Fibroblast of skin of right quadriceps (primary cell): ENCODE measurements at places on chromosomes 6 and 20.

GRCh38 chr20:60715172-60715571 lies 536.9 kb upstream of the CDH4 start:
- DNase-seq: no peak

DNA sequence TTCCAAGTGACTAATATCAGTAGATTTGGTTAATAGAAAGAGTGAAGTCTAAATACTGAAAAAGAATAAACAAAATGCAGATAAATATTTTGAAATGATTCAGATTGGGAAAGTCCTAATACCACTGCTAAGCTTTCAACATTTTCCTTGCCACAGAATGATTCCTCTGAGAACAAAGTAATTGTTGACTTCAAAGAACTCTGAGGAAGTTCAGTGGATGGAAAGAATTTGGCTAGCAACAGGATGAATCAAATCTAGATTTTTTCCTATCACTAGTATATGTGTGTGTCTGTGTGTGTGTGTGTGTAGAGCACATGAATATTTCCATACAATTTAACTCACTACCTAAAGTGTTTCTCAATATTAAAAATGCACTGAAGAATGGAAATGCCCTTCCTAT lies 107.9 kb upstream of the PREP start:
- DNase-seq: peak; percentile 50

GRCh38 chr6:22392711-22393110 lies 95.9 kb upstream of the PRL start:
- peak; percentile 60 for DNase-seq

GRCh38 chr6:35754452-35755277 lies 17.8 kb downstream of the ARMC12 start:
- no peak for DNase-seq

- no peak for DNase-seq
Measured at GRCh38 chr6:168647271-168647670, 206.3 kb downstream of the SMOC2 start.

DNA sequence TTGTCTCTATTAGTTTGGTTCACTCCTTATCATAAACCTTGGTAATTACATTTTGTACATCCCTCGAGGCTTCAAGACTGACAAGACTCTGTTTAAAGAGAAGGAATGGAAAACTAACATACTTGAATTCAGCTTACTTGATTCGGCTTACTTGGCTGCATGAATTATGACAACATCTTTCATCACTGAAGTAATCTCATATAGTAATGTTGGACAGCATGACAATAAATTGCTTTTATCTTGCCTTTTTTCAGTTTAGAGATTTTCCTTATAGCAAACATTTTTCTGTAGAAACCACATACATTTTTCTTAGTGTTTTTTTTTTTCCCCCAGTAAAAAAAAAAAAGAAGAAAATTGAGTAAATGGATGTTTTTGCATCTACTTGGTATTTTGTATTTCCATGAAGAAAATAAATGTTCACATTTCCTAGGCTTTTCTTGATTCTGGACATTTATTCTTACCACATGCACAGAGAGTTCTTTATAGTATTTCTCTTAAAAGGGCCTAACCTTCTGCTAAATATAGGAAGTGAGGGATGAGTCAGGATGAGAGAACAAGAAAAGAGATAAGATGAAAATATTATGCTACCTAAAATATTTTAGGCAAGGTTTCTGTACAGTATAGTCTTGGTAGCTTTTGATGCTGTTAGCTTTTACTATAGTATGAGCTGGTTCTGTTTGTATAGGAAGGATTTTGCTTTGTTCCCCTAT lies 101.0 kb upstream of the HDGFL1 start:
- DNase-seq: peak; percentile 31

DNA sequence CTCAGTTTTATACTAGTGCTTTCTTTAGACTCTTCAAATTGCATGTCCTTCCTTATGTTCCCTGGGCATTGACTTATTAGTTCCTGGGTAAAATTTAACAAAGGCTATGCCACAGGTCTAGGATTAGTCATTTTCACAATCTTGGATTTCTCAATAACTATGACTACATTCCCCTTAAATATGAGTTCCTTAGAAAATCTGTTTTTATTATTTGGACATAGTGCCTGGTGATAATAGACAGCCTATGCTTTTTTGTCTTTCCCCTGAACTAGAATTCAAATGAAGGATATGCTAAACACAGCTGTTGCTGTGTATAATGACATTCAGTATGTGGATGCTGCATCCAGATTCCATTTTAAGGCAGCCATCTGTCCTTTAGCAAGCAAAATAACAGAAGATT lies 1252.8 kb upstream of the GJE1 start:
- DNase-seq: peak; percentile 48

GRCh38 chr6:36516988-36517387 lies 30.3 kb downstream of the STK38 start:
- DNase-seq: no peak

- no peak for DNase-seq
Measured at GRCh38 chr6:6851949-6852261, 255.9 kb upstream of the RREB1 start.

GRCh38 chr6:157432231-157432891 lies 51.4 kb downstream of the ZDHHC14 start:
- no peak for DNase-seq

DNA sequence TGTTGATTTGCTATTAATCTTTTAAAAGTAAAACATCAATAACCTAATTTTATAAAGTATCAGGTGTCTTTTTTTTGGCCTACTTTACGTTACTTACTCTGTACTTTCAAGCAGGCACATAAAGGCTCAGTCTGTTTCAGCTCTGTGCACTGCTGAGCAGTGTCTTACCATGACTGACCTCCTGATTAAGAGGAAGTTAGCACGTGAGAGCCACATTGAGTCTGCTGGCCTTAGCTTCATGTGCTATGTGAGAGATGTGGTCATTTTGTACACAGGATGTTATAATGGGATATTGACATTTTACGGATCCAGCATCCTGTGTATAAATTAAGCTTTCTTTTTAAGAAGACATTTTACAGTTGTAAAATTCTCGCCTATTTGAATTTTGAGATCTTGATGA lies 31.9 kb downstream of the ARID1B start:
- peak; percentile 8 for DNase-seq

GRCh38 chr6:95318137-95318536 lies 259.2 kb upstream of the MANEA start:
- DNase-seq: no peak

DNA sequence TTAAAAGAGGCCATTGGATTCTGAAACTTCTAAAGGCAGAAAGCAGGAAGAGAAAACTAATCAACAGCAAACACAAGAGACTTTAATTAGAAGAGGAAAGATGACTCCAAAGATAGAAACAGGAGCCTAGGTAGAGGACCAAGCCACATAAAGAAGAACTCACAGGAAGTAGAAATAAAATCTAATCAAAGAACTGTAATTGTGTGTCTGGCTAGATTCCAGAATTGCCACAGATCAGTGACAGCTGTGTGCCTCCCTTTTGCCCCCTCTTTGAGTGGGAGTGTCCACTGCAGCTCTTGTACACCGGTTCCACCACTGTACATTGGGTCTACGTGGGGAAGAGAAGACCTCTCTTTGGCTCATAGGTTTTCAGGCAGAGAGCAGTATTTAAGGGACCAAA lies 22.3 kb upstream of the THEMIS start:
- DNase-seq: no peak

DNA sequence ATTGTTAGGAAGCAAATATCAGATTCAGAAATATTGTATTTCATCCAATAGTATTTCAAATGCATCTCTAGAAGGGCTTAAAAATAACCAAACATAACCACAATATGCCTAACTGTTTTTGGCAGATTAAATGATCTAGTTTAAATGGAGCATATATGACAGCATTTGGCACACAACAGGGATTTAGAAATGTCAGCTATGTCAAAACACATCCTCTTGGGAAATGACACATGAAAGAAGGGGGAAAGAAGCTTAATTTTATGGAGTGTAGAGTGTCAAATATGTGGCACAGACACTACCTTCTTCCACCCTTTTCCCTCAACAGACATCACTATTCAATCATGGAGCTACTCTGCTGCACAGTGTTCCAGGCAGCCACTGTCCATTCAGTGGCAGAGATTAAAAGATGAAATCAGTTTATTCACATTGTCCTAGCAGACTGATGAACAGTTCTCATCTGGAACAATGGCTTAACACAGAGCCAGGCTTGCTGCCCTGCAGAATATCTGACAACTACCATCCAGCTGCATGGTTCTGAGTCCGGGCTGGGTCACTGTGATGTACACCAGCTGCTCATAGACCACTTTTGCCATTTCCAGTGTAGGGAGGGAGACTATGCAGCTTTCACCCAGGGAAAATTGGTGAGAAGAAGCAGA lies 349.8 kb downstream of the DHX35 start:
- no peak for DNase-seq

GRCh38 chr20:54624706-54625390 lies 149.5 kb downstream of the DOK5 start:
- peak; percentile 52 for DNase-seq

- DNase-seq: peak; percentile 69
Measured at GRCh38 chr6:111657146-111657545, 51.5 kb upstream of the TRAF3IP2 start.

- DNase-seq: peak; percentile 48
Measured at GRCh38 chr20:57683287-57683686, 26.5 kb downstream of the PMEPA1 start.

DNA sequence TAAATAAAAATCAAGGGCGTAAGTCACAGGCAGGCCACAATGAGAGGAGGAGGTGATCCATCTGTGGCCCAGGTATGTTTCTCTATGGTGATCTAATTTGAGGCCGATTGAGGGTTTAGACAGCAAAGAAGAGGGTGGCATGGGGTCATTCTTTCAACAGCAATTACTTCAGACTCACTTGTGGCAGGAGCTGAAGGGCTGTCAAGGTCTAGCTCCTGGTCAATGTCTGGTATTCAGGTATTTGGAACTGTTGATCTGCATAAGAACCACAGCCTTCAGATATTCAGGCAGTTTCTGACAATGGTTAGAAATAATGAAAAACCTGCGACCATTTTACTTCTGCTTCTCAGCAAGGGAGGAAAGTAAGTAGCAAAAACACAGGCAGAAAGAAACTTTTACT lies 259.6 kb downstream of the FOXC1 start:
- no peak for DNase-seq

DNA sequence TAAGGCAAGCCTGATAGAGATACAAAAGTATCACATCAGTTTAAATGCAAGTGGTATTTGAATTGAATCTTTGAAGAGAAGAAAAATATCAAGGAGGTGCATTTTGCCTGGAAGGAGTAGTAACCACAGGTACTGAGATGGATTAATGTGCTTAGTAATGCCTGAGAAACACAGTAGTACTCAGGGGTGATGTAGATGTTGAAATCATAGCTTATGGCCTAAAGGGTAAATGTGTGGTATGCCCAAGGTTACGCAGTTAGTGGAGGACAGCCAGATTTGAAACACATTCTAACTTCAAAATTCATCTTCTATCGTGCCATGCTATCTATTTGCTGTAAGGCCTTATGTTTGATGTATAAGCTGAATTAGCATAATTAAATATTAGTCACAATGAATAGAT lies 55.9 kb downstream of the STXBP5 start:
- DNase-seq: no peak

- DNase-seq: no peak
Measured at GRCh38 chr6:139480356-139481165, 106.1 kb upstream of the CITED2 start.

DNA sequence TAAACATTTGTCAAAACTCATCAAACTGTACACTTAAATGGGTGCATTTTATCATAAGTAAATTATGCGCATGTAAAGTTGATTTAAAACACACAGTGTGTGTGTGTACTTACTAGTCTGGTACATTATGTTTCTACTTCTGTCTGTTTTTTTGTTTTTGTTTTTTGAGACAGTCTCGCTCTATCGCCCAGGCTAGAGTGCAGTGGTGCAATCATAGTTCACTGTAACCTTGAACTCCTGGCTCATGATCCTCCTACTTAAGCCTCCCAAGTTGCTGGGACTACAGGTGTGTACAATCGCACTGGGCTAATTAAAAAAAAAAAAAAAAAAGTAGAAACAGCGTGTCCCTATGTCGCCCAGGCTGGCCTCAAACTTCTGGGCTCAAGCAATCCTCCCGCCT lies 23.0 kb upstream of the FKBP5 start:
- no peak for DNase-seq

DNA sequence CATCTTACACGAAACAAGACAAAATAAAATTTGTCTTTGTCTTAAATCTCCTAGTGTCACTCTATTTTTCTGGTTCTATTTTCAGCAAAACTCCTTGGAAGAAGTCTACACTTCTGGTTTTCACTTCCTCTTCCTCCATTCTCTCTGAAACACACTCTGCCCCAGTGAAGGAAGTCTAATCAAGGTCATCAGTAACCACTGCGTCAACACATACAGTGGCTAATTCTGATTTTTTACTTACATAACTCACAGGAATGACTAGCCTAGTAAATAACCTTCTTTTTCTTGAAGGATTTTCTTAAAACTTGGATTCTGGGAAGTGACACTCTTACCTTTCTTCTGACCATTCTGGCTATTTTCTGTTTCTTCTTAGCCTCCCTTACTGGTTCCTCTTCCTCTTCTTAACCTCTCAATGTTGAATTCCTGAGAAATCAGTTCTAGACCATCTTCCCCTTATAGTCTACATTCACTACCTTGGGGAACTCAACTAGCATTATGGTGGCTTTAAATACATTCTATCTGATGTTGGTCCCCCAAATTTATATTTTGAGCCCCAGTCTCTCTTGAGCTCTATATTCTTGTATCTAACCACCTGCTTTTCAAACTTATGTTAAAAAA lies 37.5 kb downstream of the AIG1 start:
- DNase-seq: no peak

GRCh38 chr20:19566226-19566945 lies 191.7 kb upstream of the RIN2 start:
- DNase-seq: no peak

DNA sequence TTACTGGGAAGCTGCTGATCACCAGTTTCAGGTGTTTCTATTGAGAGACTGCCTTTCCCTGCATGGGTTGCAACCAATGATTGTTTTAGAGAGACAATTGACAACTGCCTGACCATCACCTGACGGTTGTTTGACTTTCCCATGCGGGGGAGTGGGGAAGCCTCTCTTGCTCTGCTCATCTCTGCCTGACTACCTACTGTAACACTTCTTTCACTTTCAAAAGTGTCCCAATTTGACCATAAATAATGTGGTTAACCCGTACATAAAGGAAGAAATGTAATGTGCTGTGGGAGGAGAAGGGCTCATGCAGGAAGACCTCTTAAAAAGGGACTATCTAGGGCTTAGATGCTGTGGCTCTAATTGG lies 122.1 kb upstream of the PHACTR1 start:
- no peak for DNase-seq
